ENCODE measurements at places on chromosomes 4 and X.

- DNase-seq: no peak
These were observed 84.2 kb upstream of the LANCL3 start for GRCh38 chrX:37487271-37487670.

GRCh38 chr4:168527560-168527959 is 30.7 kb downstream of the PALLD start:
- no peak for DNase-seq

- no peak for DNase-seq
These were observed 24.0 kb downstream of the MEPE start for GRCh38 chr4:87856816-87857215.

GRCh38 chrX:37813570-37813969 is 33.7 kb downstream of the CYBB start:
- no peak for DNase-seq

- DNase-seq: no peak
These were observed 116.2 kb upstream of the GNPDA2 start for GRCh38 chr4:44842531-44842930.

DNA sequence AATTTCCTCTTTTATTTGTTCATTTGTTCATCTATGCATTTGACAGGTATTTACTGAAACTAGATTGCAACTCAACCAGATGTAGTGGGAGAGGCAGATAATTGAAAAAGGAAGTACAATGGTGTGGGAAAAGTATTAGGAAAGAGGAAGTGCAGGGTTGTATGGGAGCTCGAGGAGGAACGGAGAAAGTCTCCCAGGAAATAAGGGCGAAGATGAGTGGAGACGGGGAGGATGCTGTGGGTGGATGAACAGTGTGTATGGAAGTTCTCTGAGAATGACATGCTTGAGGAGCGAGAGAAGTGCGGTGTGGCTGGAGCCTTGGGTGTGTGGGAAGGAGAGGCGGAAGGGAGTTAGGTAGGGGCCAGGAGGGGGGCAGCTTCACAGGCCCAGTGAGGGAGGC is 87.5 kb upstream of the DHX15 start:
- DNase-seq: no peak

DNA sequence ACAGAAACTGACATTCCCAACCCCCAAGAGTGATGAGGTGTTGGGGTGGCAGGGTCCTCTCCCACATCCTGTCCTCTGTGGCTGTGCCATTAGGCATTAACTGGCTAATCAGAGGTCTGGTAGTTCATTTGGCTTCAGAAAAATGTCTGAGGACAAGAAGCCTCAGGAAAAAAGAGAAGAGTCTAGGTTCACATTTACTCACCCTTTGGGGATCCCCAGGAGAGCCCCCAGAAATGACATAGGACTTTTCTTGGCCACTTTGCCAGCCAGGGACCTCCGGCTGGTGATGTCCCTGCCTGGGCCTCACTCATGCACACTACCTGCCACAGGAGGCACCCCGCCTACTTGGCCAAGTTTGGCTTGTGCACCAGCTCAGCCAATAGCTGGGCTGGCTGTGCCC is 173.0 kb downstream of the RBM46 start:
- DNase-seq: no peak

DNA sequence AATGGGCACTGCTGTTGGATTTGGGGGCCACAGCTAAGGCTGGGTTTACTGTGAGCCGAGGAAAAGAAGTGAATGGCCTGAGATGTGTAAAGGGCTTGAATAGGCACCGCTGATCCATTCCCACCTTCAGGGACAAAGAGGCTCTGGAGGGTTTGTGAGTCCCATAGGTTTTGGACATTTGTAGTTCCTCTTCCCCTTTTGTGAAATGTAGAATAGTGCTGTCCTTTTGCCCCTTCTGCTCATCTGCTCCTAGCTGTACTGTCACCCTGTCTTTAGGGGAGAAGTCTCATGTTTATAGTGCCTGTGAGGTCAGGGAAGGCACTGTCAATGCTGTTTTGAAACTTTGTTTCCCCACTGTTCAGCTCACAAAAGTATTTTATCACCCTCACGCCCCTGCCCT is 26.4 kb upstream of the CLCN4 start:
- no peak for DNase-seq

DNA sequence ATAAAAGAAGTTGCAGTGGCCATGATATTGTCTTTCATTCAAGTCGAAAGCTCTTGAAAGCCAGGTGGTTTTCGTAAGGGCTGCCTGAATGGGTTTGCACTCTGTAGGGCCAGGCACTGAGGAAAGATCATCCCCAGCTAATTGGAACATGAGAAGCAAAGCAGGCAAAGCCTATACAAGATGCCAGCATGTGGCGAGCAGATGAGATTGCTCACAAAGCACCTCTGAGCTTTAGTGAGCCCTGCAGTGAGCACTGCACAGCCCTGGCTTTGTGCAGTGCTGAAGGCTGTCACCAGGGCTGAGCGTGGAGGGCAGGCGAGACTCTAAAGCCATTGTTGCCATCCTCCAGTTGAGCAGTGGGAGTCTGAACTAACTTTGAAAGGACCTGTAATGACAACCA is 53.8 kb downstream of the HADH start:
- no peak for DNase-seq

- no peak for DNase-seq
These were observed 296.7 kb upstream of the FGF13 start for GRCh38 chrX:139008185-139008584.

GRCh38 chrX:136275553-136275952 is 24.4 kb upstream of the MAP7D3 start:
- DNase-seq: no peak

DNA sequence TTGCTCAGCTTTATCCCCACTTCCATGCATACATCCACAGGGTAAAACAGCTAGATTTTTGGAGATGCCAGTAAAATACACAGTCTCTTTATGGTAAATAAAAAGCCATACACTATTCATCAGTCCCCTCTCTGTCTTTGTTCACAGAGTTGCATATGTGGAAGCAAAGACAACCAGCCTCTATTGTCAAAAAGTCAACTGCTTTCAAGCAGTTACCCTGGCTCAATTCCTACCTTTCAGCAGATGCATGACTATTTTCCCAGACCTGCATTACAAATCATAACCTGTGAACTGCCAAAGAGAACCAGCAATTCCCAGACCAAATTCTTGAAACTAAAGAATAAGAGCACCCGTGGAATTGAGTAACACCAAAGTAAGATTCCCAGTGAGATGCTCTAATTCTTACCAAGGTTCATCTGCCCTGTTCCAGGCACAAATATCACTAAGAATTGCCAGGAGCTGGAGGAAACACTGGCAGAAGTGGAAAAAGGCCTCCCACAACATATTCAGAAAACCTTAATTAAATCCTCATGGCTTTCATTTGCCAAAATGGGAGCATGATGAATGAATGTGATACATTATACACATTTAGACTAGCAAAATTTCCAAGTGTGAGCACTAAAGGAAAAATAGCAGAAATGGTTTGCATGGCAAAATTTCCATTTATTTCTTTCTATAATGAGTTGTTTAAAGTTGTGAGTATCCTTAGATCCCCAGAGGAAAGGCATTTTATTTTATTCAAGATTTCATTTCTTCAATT is 391.2 kb upstream of the ADGRL3 start:
- no peak for DNase-seq

GRCh38 chrX:53321230-53321942 is 40.0 kb upstream of the IQSEC2 start:
- DNase-seq: no peak

DNA sequence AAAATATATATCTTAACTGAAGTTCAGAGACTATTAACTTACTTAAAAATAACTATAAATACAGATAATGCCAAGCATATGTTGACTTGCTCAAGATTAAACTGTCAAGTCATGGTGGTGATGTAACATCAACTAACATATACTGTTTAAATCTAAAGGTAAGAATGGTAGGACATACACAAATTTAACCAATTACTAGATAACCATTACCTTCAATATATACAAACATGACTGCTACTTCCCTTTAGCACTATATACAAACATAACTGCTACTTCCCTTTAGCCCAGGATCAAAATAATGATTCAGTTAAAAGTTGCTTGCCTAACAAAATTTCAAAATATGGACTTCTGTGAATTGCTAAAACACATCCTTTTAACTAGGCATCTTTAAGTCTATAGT is 14.9 kb downstream of the HNRNPD start:
- no peak for DNase-seq

DNA sequence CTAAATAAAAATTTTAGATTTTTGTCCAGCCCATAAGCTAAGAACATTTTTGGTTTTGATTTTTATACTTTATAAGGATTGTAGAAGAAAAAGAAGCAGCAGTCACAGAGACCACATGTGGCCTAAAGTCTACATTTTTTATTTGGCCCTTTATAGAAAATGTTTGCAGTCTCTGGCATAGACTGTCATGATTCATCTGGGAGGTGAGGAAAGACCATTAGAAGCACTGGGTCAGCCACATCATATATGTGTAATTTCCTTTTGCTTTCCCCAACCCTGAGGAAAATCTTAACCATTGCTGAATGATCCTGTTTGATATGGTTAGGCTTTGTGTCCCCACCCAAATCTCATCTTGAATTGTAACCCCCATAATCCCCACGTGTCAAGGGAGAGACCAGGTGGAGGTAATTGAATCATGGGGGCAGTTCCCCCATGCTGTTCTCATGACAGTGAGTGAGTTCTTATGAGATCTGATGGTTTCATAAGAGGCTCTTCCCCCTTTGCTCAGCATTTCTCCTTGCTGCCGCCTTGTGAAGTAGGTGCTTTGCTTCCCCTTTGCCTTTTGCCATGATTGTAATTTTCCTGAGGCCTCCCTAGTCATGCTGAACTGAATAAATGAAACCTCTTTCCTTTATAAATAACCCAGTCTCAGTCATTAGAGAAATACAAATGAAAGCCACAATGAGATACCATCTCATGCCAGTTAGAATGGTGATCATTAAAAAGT is 12.1 kb upstream of the COPS4 start:
- DNase-seq: no peak

GRCh38 chrX:149818652-149819051 is 36.9 kb downstream of the MAGEA9 start:
- DNase-seq: no peak

- DNase-seq: no peak
These were observed 3.8 kb upstream of the HSD17B13 start for GRCh38 chr4:87326460-87326859.

DNA sequence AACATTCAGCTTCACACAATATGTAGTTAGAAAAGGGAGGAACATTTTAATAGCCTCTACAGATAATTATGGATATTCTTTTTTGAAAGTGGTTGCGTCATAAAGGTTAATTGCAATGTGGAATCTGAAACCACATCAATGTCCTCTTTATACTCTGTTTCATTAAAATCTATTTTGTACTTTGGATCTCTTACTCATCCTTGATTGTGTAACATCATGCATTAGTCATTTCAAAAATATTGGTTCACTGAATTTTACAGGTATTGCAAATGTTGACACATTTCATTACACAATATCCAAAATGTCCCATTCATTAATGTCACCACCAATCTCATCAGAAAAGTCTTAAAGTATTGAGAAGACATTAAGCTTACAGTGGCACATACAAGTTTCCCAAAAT is 62.7 kb upstream of the USP9X start:
- DNase-seq: no peak

DNA sequence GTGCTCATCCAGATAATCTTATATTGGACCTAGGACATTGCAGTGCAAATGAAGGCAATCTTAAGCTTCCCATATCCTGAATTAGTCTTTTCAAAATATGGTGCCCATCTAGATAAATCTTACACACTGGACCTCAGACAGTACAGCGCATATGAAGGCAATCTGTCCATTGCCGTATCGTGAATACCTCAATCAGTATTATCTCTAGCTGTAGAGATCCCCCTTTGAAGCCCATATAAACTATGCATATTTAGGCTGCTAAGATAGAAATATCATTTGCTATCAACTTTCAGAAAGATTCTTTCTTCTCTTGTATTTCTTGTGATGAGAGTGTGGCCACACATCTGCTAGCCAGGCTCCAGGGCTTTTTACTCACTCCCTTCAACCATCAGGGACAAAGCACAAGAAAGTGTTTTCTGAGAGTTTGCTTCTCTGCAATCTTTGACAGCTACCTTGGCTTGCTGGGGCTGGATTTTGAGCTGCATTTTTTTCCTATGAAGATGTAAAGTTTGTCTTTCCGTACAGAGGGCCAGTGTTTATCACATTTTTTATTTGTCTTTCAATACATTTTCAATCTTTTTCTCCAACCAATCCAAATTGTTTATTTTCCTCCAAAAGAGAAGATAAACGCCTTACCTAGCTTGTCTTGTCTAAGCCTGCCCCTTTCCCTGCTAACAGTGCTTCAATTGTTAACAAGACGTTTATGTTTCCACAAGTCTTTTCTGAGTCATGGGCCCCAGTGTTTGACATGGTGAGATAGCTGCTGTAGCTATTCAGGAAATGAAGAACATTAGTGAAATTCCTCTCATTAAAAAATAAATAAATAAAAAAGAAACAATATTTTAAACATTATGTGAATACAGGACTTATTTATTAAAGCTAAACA is 57.6 kb upstream of the FAT1 start:
- peak; percentile 37 for DNase-seq

DNA sequence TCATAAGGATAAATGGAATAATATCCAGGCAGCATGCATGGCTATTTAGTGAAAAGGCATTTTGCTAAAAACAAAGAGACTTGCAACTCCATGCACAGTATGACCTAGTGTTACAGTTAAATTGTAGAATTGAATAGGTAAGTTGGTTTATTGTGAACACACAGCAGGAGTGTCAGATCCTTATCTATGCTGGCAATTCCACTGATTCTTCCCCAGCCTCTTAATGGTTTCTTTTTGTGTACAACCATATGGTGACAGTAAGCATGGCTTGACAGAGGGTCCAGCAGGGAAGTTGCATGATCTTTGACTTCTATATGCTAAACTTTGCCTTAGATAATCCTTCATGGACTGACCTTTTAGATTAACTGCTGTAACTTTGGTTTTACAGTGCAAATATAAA is 936.6 kb upstream of the EPHA5 start:
- DNase-seq: no peak

- no peak for DNase-seq
These were observed 108.8 kb upstream of the ENPEP start for GRCh38 chr4:110367156-110367555.

DNA sequence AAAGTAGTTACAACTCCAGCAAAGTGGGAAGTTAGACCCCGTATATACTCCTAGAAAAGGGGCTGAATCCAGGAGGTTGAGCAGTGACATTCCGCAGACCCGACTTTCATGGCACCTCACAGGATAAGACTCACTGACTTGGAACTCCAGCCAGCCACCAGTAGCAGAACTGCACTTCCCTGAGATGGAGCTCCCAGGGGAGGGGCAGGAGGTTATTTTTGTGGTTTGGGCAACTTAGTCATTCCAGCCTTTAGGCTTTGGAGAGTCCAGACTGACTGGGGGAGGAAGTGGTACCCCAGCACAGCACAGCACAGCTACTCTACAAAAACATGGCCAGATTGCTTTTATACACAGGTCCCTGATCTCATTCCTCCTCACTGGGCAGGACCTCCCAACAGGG is 319.1 kb downstream of the PCDH19 start:
- DNase-seq: peak; percentile 21

- peak; percentile 60 for DNase-seq
These were observed 95.8 kb upstream of the ELOVL6 start for GRCh38 chr4:110294165-110294564.

DNA sequence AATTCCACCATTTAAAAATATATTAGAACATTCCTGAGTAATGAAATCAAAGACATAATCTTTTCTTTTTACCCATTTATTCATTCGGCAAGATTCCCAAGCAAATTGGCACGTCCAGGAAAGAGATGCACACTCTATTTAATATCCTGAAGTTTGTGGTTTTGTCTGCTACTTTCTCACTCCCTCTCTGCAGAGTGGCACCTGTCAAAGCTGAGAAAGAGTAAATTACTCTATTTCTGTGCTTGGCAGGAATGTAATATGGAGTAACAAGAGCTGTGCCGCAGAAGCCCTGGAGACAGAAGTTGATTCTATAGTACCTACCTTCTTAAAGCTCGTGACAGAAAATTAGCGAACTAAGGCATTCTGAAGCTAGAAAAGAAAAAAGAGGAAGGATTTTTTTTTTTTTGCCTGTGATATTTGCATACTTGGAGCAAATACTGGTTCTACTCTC is 5.5 kb downstream of the GSTCD start:
- DNase-seq: no peak
